ENCODE measurements at places on chromosomes 5 and 9.

DNA sequence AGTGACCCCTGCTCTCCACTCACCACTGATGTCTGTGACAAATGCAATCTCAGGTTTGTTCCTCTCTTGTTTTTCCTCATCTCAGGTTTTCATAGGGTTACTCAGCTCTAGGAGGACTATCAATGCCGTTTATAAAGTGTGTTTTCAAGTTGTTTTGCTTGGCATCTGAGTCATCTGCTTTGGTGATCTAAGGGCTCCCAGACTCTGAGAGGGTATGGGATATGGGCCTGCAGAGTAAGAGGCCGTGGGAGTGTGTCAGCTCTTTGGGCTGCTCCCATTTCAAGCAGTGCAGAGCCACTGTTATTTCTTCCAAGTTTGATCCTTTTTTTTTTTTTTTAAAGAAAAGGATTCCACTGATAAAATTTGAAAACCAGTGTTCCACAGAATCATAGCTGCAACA is 46.3 kb downstream of the NNT start:
- DNase-seq: peak; percentile 59

GRCh38 chr5:140207250-140207964 is 32.4 kb downstream of the CYSTM1 start:
- DNase-seq: no peak

GRCh38 chr5:160009591-160009989 is 651 bp downstream of the TTC1 start:
- DNase-seq: no peak

GRCh38 chr5:162502780-162503179 is 435.2 kb downstream of the GABRG2 start:
- DNase-seq: no peak

- DNase-seq: peak; percentile 70
These were observed 4.7 kb downstream of the SKP2 start for GRCh38 chr5:36156619-36157018.

DNA sequence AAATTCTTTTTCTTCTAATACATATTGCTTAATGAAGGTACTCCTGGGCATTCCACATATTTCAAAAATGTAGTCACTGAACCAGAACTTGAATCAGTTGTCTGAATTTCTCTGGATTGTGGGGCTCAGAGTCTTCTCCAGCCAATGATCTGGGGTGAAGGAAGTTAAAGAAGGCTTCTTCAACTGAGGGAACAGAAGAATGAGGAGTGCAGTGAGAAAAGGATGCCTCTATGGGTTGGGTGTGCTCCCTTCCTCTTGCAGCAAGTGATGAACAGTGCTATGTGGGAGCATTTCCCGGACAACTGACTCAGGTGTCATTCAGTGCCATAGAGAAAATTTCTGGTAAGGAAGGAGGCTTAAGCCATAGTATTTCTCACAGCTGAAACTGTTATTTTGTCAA is 7.9 kb downstream of the LNPEP start:
- DNase-seq: peak; percentile 10

- peak; percentile 72 for DNase-seq
These were observed 277.4 kb downstream of the AOPEP start for GRCh38 chr9:95003689-95004410.

DNA sequence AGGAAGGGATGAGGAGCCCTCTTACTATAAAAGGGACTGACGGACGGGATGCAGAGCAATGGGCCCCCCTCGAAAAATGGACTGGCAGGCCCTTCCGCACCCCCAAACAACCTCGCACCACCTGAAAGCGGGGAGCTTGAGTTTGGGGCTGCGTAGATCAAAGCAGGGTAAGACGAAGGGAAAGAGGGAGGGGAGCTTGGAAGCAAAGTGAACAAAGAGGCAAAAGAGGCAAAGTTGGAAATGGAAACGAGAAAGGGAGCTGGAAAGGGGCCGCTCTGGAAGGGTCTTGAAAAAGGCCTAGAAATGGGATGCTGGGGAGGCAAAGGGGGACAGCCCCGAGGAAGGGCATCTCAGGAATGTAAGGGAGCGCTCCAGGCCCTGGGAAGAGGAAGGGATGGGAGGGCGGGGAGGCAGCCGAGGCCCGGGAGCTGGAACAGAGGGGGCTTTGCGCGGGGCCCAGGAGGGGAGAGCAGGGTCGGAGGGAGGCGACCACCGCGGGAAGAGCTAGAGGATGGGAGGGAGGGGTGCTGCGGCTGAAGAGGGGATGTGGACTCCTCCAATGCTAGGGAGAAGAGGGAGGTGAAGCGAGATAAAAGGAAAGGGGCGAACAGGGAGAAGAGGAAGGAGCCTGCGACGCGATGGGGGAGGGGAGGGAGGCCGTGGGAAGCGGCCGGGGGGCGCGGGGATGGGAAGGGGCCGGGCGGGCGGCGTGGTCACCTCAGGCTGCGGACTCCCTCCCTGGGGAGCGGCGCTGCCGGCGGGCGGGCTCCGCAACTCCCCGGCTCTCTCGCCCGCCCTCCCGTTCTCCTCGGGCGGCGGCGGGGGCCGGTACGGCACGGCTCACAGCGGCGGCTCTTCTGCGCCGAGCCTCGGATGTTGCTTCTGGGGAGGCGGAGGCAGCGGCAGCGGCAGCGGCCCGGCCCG is 577 bp downstream of the RNF145 start:
- peak; percentile 59 for DNase-seq

- DNase-seq: no peak
These were observed 36.6 kb downstream of the DMRT3 start for GRCh38 chr9:1013021-1013420.
